Cortex of kidney (tissue), 1 donor: ENCODE measurements at places on chromosomes 5 and 9.

- no peak for DNase-seq
Measured at GRCh38 chr5:167440846-167441245, 850.6 kb upstream of the WWC1 start.

GRCh38 chr5:66814146-66814991, 218.2 kb downstream of the MAST4 start:
- DNase-seq = no peak

- no peak for DNase-seq
Measured at GRCh38 chr5:41856644-41857491, 13.4 kb downstream of the OXCT1 start.

GRCh38 chr9:118896324-118897000, 472.8 kb downstream of the BRINP1 start:
- DNase-seq = no peak

- no peak for DNase-seq
Measured at GRCh38 chr9:34508463-34508862, 14.3 kb downstream of the ENHO start.

DNA sequence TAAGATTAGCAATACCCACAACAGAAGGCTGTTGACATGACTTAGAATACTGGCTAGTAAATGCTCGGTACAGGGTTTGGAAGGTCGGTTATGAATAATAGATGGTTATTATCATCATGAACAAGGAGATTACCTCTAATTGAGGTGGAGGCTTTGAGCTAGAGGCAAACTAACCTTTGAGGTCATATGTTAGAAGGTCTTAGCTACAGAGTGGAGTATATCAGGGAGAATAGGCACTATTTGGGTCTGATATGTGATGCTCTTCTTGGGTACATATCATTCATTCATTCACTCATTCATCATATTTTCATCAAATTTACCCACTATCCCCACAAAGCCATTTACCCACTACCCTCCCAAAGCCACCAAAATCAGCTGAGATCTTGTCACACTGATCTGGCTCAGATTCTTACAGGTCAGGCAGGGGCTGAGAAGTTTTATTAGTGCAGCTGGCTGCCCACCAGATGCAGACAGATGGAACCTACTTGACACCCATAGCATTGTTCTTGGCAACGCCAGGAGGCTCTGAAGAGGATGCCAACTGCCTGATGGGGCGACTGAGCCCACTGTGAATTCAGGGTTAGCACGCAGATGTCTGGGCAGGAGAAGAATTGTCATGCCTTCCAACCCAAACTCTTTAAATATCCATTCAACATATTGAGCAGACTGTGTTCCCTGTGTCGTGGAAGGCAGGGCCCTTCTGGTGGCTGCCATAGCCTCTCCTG, 90.2 kb upstream of the SH3PXD2B start:
- no peak for DNase-seq

- DNase-seq = no peak
Measured at GRCh38 chr5:93681432-93681831, 60.0 kb downstream of the POU5F2 start.

DNA sequence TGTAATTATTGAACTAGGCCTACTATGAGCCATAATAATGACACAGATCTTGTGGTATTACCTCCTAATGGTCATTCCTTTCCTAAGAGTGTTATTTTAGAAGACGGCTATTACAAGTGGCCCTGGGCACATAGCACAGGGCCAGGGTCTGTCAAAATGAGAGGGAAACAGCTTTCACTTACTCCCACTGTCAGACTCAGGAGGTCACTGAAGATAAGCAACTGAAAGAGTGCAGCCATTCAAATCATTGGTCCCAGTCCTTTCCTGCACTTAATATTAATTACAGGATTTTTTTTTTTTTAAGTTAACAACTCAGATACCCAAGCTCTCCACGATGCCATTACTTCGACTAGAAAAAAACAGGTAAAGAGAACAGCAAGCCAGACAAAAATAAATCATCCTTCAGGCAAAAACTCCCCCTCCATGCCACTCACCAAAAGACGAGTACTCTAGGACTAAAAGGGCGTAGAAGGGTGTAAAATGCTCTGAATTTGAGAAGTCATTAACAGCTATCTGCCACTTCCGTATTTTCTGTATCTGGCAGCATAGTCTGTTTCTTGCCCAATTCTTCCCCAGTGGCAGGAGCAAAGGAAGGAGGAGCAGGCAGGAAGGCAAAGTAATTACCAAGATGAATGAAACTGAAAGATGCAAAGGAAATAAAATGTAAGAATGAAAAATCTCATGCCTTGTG, 87.4 kb downstream of the ZNF608 start:
- DNase-seq = no peak

- no peak for DNase-seq
Measured at GRCh38 chr5:107670087-107670931, 428 bp downstream of the EFNA5 start.

GRCh38 chr5:38845526-38846378, at the start of gene OSMR:
TSS of gene OSMR (plus strand) at chr5:38846012. CDS start at chr5:38869045, 23,033 bp downstream.
- no peak for DNase-seq

DNA sequence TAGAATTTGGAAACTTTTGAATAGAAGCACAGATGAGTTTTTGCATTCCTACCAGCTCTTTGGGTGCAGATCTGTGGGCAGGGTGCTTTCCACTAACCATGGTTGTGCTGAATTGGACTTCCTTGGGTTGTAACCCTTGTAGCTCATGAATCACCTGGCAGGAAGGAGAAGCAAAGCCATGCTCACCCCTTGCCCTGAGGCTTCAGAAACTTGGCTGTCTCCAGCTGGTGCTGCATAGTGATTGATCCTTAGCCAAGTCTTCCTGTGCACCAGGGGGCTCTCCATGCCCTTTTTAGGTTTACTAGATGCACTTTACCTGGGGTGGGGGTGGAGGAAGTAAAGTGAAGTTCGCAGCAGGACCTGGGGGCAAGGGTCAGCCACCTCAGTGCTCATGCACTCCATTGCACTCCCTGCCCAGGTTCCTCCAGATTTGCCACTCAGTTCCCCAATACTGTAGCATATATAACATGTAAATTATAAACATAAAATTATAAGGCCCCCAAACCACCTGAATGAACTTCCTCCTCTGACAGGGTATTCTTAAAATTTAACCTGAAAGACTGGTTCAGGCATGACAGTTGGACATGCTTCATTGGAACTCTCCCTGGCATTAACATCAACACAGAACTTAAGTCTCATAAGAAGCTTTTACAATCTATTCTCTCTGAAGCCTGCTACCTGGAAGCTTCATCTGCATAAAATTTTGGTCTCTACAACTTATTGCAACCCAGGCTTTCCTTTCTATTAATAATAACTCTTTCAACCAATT, 25.8 kb upstream of the IFNA14 start:
- DNase-seq = no peak

DNA sequence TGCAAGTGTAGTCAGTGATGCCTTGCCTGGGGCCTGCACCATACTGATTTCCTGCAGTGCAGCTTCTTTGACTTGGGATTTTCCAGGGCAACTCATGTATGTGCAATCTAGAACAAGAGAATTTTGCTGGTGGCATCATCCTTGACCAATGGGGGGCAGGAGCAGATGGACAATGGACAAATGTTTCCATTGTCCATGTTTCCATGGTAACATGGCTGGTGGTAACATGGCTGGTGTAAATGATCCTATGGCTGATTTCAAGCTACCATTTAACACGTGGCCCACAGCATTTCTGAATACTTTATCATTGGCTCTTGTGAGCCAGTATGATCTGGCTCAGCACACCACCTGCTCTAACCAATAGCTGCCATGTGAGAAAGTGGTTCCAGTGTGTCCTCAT, 130.1 kb upstream of the OSMR start:
- no peak for DNase-seq

- no peak for DNase-seq
Measured at GRCh38 chr5:141003791-141004611, 37.7 kb downstream of the PCDHAC2 start.

DNA sequence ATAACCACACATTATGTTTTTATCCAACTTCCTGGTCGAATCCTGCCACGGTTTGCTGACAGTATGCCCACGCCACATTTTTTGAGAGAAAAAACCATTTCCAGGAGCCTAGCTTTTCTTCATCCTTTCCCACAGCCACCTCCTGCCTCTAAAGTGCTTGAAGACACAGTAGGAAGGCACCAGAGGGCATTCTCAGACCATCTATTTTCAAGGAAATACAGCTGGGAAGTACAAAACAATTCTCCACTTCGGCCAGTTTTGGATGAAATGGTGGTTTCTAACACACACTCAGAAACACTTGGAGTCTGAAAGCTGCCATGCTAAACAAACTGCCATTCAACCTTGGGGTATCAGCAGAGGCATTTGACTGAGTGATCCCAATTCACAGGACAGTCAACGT, 86.3 kb upstream of the RPS23 start:
- no peak for DNase-seq

GRCh38 chr5:122473138-122473843, 161.3 kb downstream of the SNCAIP start:
- no peak for DNase-seq

- DNase-seq = no peak
Measured at GRCh38 chr5:135608361-135608760, 29.6 kb upstream of the CXCL14 start.

DNA sequence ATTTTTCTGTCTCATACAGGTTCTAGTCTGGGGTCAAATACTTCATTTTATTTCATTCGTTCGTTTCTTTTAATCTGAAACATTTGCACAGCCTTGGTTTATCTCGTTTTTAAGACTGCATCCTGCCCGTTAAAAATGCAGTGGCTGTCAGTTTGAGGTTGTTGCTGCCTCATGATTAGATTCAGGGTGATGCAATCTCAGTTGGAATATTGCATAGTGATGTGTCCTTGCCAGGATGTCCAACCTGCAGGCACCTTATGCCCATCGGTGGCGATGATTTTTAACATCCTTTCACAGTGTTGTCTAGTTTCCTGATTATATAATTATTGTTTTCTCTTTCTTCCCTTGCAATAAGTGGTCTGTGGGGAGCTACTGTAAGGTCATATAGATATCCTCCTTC, 45.1 kb downstream of the SH3GL2 start:
- no peak for DNase-seq

GRCh38 chr9:35000535-35001284, 11.2 kb downstream of the DNAJB5 start:
- no peak for DNase-seq

- DNase-seq = no peak
Measured at GRCh38 chr9:132141344-132141947, 20.4 kb upstream of the NTNG2 start.

GRCh38 chr5:95734906-95735305, 3.8 kb downstream of the RHOBTB3 start:
- DNase-seq = no peak

GRCh38 chr5:124001036-124001615, 489.1 kb downstream of the CSNK1G3 start:
- no peak for DNase-seq

GRCh38 chr5:34500236-34500847, 155.8 kb upstream of the RAI14 start:
- DNase-seq = no peak

GRCh38 chr5:1378866-1379659, 34.2 kb upstream of the CLPTM1L start:
- no peak for DNase-seq

DNA sequence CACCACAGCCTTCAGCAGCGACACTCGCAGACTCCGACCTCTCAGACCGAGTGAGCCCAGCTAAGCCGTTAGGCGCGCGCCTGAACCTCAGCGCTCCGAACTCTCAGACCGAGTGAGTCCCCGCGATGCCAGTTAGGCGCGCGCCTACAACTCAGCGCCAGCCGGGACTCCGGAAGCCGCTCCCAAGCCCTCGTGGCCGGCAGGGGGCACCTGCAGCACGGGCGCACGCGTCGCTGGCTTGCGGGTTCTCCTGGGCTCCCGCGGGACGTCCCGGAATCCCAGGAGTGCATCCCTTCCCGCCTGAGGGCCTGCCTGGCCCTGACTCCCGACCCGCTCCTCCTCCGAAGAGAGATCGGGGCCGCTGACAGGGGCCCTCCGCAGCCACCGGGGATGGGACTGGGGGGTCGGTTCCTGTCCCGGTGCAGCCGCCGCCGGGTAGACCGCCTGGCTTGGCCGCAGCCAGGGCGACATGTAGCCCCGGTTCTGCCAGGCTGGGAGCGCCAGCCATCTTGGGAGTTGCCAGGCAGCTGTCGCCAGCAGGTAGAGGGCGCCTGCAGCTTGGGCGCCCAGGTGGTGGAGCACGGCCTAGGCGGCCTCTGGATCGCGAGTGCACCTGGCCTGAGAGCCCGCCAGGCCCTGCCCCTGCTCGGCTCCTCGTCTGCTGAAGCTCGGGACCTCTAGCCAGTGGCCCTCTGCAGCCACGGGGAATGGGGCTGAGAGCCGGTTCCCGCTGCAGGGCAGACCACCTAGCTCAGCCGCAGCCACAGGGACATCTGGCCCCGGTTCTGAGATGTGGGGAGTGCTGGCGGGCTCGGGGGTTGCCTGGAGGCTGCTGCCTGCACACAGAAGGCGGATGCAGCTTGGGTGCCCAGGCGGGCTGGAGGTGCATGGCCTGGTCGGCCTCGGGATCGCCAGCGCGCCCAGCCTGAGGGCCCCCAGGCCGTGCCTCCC, at the start of gene ANKRD18A:
ANKRD18A (minus strand) TSS at position 114 of the 951 bp plus-strand sequence. CDS start 311 bp downstream, outside the sequence.
- no peak for DNase-seq

DNA sequence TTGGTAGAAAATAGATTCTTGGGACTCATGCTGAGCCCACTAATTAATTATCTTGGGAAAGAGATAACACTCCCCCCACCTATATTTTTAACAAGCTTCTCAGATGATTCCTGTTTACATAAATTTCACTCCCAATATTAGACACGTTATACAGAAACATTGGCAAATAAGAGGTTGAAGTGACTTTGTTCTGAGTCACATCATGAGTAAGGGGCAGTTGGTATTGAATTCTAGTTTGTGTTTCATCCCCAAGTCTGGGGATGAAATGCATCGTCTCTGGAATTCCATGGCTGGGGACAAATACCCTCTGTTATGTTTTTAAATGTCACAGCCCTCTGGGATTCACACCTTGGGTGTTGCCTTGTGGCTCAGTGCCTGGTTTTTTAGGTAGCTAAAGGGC, 41.0 kb downstream of the BASP1 start:
- DNase-seq = no peak

DNA sequence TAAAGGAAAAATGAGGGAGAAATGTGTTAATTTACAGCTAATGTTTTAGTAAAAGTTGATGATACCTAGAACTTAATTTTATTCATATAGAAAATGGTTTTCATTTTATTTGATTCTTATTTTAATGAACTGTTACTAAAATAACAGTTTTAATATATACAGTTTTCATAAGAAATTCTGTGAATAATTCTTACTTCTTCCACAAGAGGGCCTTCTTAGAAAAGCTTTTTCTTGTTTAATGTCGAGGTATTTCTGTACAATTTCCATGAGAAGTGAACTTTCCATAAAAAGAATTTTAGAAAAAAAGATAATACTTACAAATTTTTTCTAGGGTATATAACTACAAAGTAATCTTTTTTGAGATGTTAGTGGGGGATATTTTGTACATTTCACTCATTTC, 73.9 kb downstream of the KLF9 start:
- no peak for DNase-seq

GRCh38 chr5:73789851-73790281, 163.9 kb downstream of the ARHGEF28 start:
- no peak for DNase-seq

DNA sequence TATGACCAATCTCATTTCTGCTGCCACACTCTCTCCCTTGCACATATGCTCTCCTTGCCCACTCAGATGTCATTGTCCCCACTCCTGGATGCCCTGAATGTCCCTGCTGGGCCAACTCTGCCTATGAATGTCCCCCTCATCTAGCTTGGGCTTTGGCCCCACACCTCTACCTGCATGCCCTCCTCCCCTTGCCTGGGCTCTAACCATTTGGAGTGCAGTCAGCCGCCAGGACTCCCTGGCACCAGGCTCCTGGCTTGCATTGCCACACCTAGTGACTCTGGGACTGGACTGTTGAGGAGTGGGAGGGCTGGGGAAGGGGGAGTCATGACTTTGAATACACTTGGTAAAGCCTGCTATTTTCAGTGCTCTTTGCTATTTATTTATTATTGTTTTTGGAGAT, 41.6 kb upstream of the POMT1 start:
- no peak for DNase-seq

GRCh38 chr5:104659497-104659896, 1096.9 kb upstream of the NUDT12 start:
- no peak for DNase-seq
